Prostate gland (tissue), 2 donors: ENCODE measurements at places on chromosomes 3 and 15. TPM values are rescaled to one million over a fixed set of nuclear protein-coding genes. Genes with fewer than 3 reads are reported as not detected.

- no peaks in the 10 kb centered on the region for H3K27me3 ChIP-seq
- peaks cover 9% of the 10 kb centered on the region for H3K4me1 ChIP-seq
- H3K27ac ChIP-seq: peak overlapping the region; percentile 96
- no peak for DNase-seq
- H3K36me3 ChIP-seq: no peaks in the 10 kb centered on the region
These were observed 1.2 kb upstream of the STT3B start for GRCh38 chr3:31531452-31531991.

DNA sequence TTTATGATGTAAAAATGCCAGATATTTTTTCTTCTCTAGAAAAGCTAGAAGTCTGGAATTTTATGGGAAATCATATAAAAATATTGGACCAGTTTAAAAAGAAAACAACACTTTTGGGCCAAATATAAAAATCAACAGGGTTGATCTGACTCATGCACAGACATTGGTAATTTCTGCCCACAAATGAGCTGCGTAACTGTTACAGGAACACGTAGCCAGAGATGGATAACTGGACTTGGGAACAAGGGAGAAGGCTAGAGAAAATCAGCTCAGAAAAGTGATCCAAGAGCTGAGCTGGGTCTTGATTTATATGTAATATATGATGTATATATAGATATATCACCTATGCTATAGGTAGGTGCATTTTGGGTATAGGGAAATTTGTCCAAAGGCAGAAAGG, 36.8 kb upstream of the NAALADL2 start:
- H3K27ac ChIP-seq: no peak overlapping the region
- H3K36me3 ChIP-seq: no peaks in the 10 kb centered on the region
- no peak overlapping the region for H3K4me3 ChIP-seq
- no peaks in the 10 kb centered on the region for H3K4me1 ChIP-seq
- H3K27me3 ChIP-seq: no peaks in the 10 kb centered on the region

DNA sequence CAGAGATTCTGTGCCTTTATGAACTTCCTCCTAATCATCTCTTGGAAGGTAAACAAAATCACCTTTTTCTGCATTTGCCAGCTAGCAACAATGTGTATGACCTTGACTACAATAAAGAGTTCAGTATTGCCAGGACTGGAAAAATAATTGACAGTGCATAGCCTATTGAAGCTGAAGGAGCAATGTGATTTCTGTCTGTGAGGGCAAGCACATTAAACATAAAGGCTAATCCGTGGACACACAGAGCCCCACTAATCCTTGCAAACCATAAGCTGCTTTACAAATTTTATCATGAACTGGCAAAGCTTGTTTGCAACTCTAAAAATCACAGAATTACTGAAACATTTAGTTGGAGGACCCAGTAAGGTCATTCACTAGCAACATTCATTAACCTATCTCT, 563.8 kb downstream of the PYDC2 start:
- no peak overlapping the region for H3K4me3 ChIP-seq
- no peak for DNase-seq
- no peaks in the 10 kb centered on the region for H3K4me1 ChIP-seq
- H3K27me3 ChIP-seq: no peaks in the 10 kb centered on the region

GRCh38 chr3:170259907-170260306, 37.7 kb downstream of the PRKCI start:
- H3K27ac ChIP-seq: no peak overlapping the region
- no peaks in the 10 kb centered on the region for H3K4me1 ChIP-seq
- no peaks in the 10 kb centered on the region for H3K27me3 ChIP-seq
- DNase-seq: no peak
- no peak overlapping the region for H3K4me3 ChIP-seq

DNA sequence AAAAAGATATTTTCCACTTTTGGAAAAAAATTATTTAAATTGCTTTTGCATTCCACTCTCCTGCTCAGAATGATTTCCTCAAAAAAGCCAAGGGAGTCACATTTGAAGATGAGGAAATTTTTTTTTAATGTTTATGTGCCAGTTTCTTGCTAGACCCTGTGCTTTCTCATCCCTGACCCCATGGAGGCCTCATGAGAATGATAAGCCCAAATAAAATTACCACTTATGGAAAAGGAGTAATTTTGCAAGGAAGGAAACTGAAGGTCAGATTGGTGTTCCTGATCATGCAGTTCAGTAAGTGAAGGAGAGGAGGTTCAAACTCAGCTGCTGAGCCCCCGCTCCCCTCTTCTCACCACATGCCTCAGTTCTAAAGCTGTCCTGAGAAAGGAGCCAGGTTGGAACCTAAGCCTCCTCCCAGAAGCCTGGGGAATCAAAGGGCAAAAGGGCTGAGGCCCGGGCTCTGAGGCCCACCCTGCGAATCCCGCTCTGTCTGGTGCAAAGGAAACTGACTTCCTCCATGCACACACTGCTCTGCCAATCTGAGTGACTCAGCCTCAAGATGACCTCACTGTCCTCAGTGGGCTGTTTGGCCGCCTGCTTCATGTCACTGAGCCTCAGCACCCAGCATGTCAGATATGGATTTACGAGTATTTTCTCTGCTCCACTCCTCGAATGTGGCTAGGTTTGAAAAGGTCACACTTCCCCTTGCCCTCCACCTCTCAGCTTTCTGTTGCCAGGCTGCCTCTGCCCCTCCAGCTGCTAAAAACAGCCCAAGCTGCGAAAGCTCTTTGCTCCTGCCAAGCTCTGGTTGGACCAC, 56.9 kb upstream of the FLNB start:
- H3K4me1 ChIP-seq: no peaks in the 10 kb centered on the region
- DNase-seq: no peak
- no peaks in the 10 kb centered on the region for H3K27me3 ChIP-seq
- H3K4me3 ChIP-seq: no peak overlapping the region
- H3K27ac ChIP-seq: peak overlapping the region; percentile 77

DNA sequence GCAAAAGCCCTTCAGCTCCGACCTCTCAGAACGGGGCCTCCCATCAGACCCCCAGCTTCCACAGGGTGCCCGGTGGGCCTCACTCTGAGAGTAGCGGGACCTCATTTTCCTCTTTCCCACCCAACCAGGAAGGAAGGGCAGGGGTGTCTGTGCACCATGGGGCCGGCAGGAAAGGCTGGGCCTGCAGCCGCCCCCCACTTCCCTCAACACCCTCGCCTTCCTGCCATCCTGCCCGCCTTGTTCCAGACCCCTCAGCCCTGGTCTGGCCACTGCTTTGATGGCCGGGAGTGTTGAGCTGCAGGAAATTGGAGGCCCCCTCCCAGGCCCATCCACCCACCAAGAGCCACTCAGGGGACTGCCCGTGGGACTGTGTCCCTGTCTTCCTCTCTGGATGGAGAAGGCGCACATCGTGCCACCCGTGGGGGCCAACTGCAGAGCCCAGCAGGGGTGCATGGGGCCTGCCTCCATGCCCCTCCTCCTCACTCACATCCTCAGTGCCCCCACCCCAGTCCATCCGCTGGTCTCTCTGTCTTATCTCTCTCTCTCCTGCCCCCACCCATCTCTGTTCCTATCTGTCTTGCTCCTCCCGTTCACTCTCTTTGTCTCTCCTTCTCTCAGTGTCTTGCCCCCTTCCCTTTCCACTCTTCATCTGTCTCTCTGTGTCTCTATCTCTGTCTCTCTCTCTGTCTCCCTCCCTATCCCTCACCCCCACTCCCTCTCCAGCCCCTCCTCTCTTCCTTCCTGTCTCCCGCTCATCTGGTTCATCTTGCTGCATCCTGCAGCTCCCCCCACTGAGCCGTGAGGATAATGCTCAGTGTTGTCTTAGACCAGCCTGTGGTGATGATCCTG, 1.8 kb upstream of the PLXND1 start:
- no peaks in the 10 kb centered on the region for H3K4me1 ChIP-seq
- no peaks in the 10 kb centered on the region for H3K27me3 ChIP-seq
- DNase-seq: no peak

Gene BCHE
- total RNA-seq: 1.8 TPM

Gene EAF2
- 37.8 TPM for total RNA-seq

Gene LDHAL6B
- 6.0 TPM for total RNA-seq

Gene CCR9
- total RNA-seq: not detected

Gene CFAP100
- total RNA-seq: not detected

Gene KCNAB1
- 9.5 TPM for total RNA-seq
